Activated CD4-positive, alpha-beta memory T cell treated with anti-CD3 and anti-CD28 coated beads for 36 hours (primary cell): ENCODE measurements at places on chromosomes 1 and 21. TPM values are rescaled to one million over a fixed set of nuclear protein-coding genes. Genes with fewer than 3 reads are reported as not detected.

NPL gene
- 3.8 TPM for total RNA-seq

OR2G6 gene
- not detected for total RNA-seq

RNASEL gene
- 4.5 TPM for total RNA-seq

HMGCS2 gene
- not detected for total RNA-seq

CYP4Z1 gene
- not detected for total RNA-seq

UBL4B gene
- total RNA-seq = not detected

SPATC1L gene
- total RNA-seq = 5.7 TPM

RHBDL2 gene
- total RNA-seq = not detected

PIK3C2B gene
- 46.4 TPM for total RNA-seq
